ENCODE measurements at places on chromosomes 16 and 17.
A peak's percentile ranks its signal among the peaks of the same experiment; 100 is the strongest.

DNA sequence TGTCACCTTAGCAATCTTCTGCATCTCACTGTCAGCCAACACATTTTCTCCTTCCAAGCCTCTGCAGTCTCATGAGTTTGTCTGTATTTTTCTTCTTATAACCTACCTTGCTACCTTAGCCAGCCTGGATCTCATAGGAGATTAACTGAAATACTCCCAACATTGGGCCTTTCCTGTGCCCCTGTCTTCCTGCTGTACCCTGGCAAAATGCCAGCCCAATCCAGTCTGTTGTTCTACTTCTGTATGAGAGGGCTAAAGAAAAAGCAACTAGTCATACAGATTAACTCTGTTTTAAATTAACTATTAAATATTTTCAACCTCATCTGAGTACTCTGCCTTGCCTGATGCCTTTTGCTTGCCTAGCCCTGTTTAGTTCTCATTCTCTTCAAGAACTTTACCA is 18.4 kb downstream of the GOSR1 start:
- no peak for DNase-seq

DNA sequence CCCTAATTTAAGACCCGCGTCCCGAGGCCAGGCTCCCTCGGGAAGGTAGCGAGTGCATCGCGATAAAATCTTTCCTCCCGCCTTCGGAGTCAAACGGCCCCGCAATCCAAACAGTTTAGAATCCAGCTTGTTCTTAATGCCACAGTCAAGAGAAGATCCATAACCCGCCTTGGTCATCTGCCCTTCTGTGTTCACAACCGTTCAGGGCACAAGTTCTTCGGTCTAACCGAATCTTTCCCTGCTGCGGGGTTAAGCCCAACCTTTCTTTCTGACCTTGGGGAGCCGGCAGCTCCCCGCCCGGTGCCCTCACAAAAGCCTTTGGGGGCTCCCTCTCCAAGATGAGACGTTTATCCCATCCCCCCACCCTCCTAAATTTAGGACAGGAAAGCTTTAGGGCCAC is 30.3 kb downstream of the CPSF4L start:
- DNase-seq = peak; percentile 53

GRCh38 chr17:47807421-47807820 is 14.2 kb downstream of the OSBPL7 start:
- DNase-seq = no peak

DNA sequence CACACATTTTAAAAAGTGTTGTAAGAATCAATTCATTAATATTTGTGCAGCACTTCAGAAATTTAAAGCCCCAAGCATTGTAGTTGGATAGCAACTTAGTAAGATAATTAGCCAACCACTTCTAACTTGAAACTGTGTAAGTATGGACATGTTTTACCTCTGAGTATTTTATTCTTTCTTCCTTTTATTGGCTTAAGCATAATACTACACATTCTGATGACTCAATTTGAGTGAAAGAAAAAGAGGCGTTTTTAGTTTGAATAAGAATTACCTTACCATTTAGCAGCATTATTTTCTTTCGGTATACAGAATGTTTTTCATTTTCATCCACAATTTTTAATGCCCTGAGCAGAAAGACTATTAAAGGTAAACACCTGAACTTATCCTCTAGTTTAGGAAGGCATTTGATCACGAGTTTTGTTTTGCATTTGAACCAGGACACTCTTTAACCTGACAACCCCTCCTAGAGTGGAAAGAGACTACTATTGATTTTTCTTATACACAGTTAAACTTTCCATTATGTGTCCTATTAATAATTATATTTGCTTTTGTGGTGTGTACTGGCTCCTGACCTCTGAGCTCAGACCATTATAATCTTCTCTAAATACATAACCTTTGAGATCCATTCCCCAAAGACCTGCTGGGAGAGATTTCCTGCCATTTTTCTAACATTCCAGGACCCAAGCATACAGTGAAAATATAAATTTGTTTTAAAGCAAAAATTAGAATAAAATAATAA is 9.2 kb downstream of the NACA2 start:
- DNase-seq = no peak

DNA sequence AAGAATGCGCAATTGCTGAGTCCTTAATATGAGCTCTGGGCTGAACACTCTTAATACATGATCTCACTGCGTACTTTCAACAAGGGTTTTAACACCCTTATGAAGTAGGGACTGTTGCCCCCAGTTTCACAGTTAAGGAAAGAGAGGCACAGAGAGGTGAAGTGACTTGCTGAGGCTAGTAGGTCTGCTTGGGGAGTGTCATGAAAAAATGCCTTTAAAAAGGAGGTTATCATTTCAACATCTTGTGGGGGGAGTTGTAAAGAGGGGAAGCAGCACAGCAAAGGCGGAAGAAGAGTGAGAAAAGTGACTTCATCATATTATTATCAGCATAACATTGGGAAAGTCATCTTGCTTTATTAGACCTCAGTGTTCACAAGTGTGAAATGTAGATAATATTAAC is 2.1 kb downstream of the CCL4L2 start:
- DNase-seq = no peak

DNA sequence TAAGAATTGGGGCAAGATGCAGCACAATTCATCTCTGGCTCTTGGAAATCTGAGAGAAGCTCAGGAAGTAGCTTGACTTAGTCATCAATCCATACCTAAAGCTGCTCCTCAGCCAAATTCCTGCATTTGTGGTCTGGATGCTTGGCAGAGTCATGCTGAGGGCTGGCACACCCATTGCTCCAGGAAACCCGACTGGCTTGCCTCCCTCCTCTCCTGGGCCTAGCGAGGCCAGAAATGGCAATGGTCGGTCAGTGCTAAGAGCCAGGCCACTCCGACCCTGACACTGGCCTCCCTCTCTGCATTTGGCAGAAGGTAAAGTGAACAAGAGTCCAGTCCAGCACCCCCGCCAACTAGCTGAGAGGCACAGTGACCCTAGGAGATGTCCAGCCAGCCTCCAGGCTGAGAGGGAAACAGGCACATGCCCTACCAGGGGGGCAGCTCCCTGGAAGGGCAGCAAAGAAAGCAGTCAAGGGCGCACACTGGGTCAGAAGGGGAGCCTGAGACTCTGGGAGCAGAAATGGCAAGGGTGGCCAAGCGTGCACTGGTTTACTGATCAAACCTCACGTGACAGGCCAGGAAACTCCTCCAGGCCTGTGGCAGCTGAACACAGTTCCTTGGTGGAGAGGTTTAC is 10.0 kb downstream of the POLDIP2 start:
- DNase-seq = no peak

- DNase-seq = no peak
Observed at GRCh38 chr16:48834576-48834975, 224.6 kb upstream of the N4BP1 start.

GRCh38 chr16:79047337-79047736 is 553.2 kb downstream of the MAF start:
- no peak for DNase-seq

GRCh38 chr17:29584452-29585079 is 4.9 kb downstream of the GIT1 start:
- no peak for DNase-seq

DNA sequence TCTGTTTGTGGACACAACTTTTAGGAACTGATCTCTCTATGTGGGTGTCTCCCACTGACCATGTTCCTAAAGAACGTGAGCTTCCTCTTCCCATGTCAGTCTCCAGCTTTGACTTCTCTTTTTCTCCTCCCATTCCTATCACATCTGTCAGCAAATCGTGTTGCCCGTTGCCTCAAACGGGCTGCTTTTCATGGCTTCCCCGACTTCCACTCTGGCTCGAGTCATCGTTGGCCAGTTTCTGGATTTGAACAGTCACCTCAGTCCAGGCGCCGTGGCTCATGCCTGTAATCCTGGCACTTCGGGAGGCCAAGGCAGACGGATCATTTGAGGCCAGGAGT is 5.4 kb downstream of the ABCC1 start:
- DNase-seq = no peak

DNA sequence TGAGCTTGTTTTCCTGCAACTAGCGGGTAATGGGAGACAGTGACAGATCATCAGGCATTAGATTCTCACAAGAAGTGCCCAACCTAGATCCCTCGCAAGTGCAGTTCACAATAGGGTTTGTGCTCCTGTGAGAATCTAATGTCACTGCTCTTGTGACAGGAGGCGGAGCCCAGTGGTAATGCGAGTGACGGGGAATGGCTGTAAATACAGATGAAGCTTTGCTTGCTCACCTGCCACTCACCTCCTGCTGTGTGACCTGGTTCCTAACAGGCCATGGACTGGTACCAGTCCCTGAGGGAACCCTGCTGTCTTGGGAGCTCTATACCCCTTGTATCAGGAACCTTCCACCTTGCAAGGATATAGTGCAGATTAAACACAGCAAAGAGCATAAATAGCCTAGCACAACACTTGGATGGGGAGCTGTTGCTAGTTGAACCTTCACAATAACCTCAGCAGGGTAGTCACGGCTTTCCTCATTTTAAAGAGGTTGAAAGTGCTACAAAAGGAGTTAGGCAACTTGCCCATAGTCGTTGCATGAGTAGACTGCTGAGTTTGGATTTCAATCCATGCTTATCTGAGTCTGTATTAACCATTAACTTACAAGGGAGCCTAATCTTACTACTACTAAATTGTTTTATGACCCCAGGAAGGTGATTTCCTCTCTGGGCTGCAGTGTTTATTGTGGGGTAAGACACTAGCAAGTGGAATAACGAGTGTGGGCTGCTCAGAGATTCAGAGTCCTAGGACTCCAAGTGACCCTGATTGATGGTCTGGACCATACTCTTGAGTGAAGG is 156.6 kb upstream of the ZFHX3 start:
- DNase-seq = no peak

GRCh38 chr17:49357516-49357915 is 4.5 kb downstream of the ZNF652 start:
- DNase-seq = no peak

DNA sequence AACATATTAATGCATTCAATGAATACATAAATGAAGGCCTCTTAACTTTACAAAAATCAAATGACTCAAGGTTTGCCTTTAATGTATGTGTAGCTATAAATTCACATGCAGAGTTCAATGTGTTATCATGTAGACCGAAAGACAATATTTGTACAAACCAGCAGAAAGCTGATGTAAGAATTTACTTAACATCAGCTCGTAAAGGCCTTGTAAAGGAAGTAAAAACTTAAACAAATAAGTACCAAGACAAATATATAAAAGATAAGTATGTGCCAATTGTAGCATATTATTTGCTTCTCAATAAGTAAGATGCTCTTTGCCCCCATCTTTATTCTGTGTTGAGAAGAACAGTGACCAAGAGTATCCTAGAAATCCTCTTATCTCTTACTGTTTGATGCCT is 105.7 kb downstream of the SYCE1L start:
- no peak for DNase-seq

DNA sequence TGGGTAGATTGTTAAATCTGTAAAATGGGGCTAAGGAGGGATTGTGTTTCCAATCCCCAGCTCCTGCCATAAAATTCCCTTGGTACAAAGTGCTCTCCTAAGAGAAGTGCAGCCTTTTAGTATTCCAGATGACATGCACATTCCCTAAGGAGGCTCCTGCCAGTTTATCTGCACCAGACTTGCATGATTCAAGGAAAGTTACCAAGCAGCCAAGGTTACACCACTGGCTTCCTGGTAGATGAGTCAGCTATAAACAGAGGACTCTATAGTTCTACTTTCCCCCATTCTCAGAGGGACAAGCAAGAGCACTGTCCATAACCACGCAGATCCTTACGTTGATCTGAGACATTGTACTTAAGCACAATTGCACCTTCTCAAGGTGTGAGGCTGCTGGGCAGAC is 1.9 kb downstream of the CALB2 start:
- DNase-seq = no peak

DNA sequence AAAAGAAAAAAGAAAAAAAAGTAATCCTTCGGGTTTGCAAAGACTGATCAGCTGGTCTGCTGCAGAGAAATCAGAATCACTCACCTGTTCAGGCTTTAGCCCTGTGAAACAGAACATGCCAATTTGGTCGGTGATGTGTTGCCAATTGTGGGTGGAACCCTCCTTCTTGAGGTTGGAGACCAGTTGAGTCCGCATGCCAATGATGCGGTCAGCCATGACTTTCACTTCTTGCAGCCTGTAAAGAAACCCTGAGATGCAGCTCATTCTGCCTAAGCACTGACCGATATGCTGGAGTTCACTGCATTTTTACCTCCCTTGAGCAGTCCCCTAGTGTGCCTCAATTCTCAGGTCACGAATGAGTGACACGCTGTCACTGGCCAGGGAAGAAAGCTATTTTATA is 24.8 kb upstream of the SLC38A7 start:
- no peak for DNase-seq

DNA sequence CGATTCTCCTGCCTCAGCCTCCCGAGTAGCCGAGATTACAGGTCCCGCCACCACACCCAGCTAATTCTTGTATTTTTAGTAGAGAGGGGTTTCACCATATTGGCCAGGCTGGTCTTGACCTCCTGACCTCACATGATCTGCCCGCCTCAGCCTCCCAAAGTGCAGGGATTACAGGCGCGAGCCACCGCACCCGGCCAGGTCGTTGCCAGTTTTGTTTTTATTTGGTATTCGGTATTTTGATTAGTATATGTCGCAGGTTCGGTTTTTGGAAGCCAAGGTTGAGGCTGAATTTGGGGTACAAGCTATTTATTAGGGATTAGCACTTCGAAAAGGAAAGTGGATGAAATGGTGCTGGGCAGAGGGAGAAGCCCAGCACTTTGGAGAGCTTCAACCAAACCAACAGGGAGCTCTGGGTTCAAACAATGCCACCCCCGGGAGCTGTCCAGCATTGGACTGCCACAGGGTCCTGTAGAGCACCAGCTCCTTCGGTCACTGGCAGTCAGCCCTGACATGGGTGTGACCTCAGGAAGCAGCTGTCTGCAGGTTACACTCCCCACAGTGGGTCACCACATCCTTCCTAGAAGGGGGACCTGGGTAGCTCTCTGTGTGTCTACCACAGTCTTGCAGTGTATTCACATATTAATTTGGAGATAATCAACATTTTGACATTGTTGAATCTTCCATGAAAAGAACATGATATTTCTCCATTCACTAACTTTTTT is 1.5 kb upstream of the CLEC10A start:
- no peak for DNase-seq

DNA sequence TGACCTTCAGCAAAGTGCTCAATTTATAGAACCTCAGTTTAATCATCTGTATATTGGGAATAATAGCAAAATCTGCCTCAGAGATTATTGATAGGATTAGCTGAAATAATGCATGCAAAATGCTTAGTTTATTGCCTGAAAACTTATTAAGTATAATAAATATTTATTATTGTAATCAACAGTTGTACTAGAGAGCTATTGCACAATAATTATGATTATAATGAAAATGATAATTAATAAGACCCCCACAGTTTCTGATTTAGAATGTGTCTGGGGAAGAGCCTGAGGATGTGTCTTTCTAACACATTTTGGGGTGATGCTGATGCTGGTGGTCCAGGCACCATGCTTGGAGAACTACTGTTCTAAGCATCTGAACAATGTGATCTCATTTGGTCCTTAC is 419.6 kb downstream of the NPIPA7 start:
- no peak for DNase-seq

- DNase-seq = no peak
Observed at GRCh38 chr16:86410081-86410480, 100.2 kb upstream of the FOXF1 start.

- no peak for DNase-seq
Observed at GRCh38 chr17:6573982-6574686, 17.8 kb upstream of the PITPNM3 start.

- DNase-seq = no peak
Observed at GRCh38 chr17:29388937-29389336, 1.2 kb upstream of the TAOK1 start.

- no peak for DNase-seq
Observed at GRCh38 chr16:67975321-67976105, 4.8 kb downstream of the DPEP3 start.

Measured in liver (tissue), 10 donors.